ENCODE measurements at places on chromosomes 7 and 10. TPM values are rescaled to one million over a fixed set of nuclear protein-coding genes. Genes with fewer than 3 reads are reported as not detected.

CLEC2L gene
- not detected for total RNA-seq

ANKRD61 gene
- total RNA-seq = 0.39 TPM

UPK3B gene
- total RNA-seq = not detected

STAMBPL1 gene
- total RNA-seq = 30.3 TPM

AEBP1 gene
- total RNA-seq = 84.2 TPM

SPDYE8 gene
- total RNA-seq = not detected

HABP2 gene
- not detected for total RNA-seq

SEMA3D gene
- 1.6 TPM for total RNA-seq

FGFBP3 gene
- total RNA-seq = 2.2 TPM

SFRP5 gene
- not detected for total RNA-seq

SH3PXD2A gene
- 25.7 TPM for total RNA-seq

CEP41 gene
- 24.9 TPM for total RNA-seq

SLC13A1 gene
- total RNA-seq = not detected

IRF5 gene
- 0.39 TPM for total RNA-seq

MSMB gene
- not detected for total RNA-seq

LIPN gene
- not detected for total RNA-seq

ZNF775 gene
- total RNA-seq = 22.2 TPM

UTF1 gene
- total RNA-seq = not detected

ZNF804B gene
- not detected for total RNA-seq

AKR1D1 gene
- not detected for total RNA-seq

CYP3A7 gene
- total RNA-seq = 1.0 TPM

ATXN7L1 gene
- total RNA-seq = 2.6 TPM

LBX1 gene
- total RNA-seq = not detected

NKX1-2 gene
- total RNA-seq = not detected

SRGN gene
- total RNA-seq = 60.0 TPM

HSPA12A gene
- 5.2 TPM for total RNA-seq

DLX6 gene
- total RNA-seq = not detected

AFAP1L2 gene
- total RNA-seq = 5.3 TPM

LRRC4 gene
- 0.16 TPM for total RNA-seq

MKI67 gene
- 16.5 TPM for total RNA-seq

EPHA1 gene
- total RNA-seq = 0.91 TPM

PHF14 gene
- total RNA-seq = 18.9 TPM

TFPI2 gene
- total RNA-seq = 1,251 TPM

ETV1 gene
- 20.8 TPM for total RNA-seq

NUTM2B gene
- total RNA-seq = 0.39 TPM

SLC35B4 gene
- total RNA-seq = 29.2 TPM

EVX1 gene
- total RNA-seq = not detected

CARD11 gene
- total RNA-seq = 0.16 TPM

HOGA1 gene
- 0.13 TPM for total RNA-seq

C1GALT1 gene
- total RNA-seq = 10.4 TPM

FIGNL1 gene
- 10.8 TPM for total RNA-seq

LRIT2 gene
- total RNA-seq = not detected

HOXA9 gene
- 1.0 TPM for total RNA-seq

PLAC9 gene
- total RNA-seq = 13.4 TPM

SUN3 gene
- not detected for total RNA-seq

STRIP2 gene
- total RNA-seq = 3.4 TPM

SP8 gene
- not detected for total RNA-seq

CPA4 gene
- total RNA-seq = 3.1 TPM

AGAP4 gene
- 4.9 TPM for total RNA-seq

SEC24C gene
- total RNA-seq = 55.7 TPM

TRIM73 gene
- total RNA-seq = 0.72 TPM

Data from epithelial cell of alveolus of lung (primary cell).